ENCODE measurements at places on chromosomes 2 and 18.

DNA sequence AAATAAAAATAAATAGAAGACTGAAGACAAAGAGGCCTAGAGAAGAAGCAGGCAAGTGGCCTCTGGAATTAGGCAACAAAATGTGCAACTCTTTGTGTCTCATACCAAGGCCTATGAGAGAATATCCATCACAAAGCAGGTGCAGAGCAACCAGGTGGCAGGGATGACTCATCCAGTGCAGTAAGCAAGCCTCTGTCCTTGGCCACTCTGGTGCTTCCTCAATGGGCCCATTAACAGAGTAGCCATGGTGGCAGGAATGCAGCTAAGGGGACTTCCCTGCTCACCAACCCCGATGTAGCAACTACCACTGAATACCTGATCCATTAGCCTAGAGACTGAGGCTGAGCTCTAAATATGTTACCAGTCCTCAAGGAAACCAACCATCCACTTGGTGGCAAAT is 11.0 kb upstream of the EPG5 start:
- DNase-seq, result no peak

GRCh38 chr2:125652280-125652679 is 1003.7 kb upstream of the GYPC start:
- DNase-seq, result no peak

GRCh38 chr2:62099050-62099449 is 96.9 kb upstream of the B3GNT2 start:
- no peak for DNase-seq

DNA sequence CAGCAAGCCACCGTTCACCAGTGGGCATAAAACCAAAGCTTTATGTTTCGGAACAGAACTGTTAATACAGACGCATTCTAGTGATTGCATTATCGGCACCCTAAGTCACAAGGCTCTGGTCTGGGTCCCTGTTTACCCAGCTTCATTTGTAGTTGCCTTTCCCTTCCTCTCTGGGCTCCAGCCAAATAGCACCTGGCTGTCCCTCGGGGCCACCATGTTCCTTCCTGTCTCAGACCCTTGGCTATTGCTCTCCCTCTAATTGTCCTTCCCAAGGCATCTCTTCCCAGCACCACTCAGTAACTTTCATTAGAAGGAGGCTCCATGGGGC is 75.3 kb downstream of the SDC1 start:
- DNase-seq, result no peak

GRCh38 chr2:237900891-237901831 is 41.7 kb downstream of the RAMP1 start:
- DNase-seq, result no peak
